Stimulated activated CD8-positive, alpha-beta memory T cell treated with anti-CD3 and anti-CD28 coated beads, Interleukin-15, amount 100 ng/mL, for 24 hours (primary cell): ENCODE measurements at places on chromosomes 16 and 17.

DNA sequence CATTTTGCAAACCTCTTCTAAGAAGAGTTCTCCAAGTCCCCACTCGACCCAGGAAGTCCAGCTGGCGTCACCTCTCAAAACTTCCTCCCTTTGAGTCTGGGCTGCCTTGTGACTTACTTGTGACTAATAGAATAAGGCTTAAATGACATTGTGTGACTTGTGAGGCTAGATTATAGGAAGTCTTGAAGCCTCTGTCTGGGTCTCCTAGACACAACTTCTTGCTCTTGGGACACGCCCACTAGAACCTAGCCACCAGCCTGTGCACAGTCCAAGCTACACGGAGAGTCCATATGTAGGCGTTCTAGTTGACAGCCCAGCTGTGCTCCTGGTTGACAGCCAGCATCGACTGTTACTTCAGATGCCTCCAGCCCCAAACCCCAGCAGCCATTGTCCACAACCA, 66.7 kb upstream of the TANC2 start:
- DNase-seq = no peak

DNA sequence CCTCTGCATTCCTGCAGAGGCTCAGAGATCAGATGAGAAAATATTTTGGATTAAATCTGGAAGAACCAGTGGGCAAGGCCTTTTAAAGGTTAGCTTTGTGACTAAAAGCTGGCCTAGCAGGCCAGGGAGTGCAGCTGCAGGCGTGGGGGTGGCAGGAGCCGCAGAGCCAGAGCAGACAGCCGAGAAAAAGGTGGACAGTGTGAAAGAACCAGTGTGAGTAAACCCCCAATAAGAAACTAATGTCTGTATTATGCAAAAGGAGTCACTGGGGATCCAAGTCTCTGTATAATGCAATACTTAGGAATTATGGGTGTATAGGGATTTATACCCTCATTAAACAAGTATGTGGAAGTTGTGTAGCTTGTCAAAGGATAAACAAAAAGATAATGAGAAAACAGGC, 21.4 kb upstream of the SPACA3 start:
- DNase-seq = no peak

- no peak for DNase-seq
Measured at GRCh38 chr16:50737420-50737959, 4.4 kb upstream of the CYLD start.

GRCh38 chr16:85935974-85936760, 37.2 kb downstream of the IRF8 start:
- peak; percentile 33 for DNase-seq

DNA sequence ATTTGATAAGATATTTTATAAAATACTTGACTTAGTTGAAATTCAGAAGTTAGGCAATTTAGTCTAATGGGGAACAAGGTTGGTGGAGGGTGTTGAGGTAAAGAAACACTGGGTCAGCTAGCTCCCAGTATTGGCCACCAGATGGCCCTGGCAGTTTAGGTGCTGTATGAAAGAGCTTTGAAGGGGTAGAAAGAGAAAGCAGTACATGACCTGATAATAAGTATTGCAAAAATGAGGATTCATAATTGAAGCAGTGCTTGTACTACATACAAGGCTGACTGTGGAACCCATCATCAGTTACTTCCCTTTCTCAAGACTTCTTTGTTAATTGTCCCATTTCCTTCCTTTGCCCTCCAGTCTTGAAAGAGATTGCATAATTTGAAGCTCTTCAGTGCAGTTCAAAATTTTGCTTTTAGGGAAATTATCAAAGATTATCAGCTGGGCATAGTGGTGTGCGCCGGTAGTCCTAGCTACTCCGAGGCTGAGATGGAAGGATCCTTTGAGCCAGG, 29.4 kb downstream of the TANC2 start:
- DNase-seq = no peak

DNA sequence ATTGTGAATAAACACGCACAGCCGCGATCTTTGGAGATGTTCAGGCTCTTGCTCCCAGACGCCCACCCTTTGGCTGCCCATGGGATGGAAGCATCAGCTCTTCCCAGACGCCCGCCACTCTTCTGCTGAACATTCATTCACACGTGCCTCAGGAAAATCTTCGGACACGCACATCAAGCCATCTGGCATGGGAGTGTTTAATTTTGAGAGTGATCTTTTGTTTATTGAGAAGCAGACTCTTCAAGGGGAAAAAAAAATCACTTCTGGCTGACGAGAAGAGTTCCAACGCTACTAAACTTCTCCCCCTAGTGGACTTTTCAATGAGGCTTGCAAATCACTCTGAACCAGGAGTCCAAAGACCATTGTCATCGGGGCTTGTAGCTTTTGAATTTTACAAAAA, 62.0 kb upstream of the NUDT7 start:
- DNase-seq = no peak
